ENCODE measurements at places on chromosomes 1 and 21.

- no peak for DNase-seq
These were observed 16.2 kb downstream of the RHOU start for GRCh38 chr1:228751360-228752098.

DNA sequence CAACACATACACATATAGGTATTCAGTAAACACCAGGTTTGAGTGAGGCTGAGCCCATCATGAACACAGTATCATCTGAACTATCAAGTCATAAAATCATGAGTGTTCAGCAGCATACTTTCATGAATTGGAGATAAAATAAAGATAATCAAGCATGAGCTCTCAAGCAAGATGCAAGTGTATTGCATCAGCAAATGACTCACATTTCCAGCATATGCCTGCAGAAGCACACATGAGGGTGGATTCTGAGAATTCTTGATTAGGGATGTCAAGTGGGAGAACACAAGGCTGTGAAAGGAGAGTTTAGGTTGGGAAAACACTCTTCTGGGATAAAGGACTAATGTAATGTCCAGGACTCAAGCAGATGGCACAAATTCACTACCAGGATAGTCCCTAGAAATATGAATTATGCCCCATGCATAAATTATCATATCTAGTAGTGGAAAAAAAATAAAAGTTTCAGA is 299.2 kb downstream of the SRGAP2C start:
- no peak for DNase-seq

DNA sequence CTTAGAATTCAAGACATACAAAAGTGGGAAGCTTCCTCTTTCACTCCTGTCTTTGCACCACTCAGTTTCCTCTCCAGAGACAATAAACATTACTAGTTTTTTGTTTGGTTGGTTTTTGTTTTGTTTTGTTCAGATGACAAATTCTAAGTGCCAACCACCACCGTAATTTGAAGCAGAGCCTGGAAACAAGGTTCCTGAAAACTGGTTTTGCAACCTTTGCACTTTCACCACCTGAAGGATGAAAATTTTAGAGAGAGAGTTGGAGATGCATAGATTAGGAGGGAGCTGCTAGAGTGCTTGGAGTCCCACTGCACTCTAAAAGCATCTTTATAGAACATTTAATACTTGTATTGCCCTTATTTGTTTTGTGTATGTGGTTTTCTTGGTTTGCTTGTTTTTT is 20.2 kb upstream of the MGST3 start:
- DNase-seq: no peak

- no peak for DNase-seq
These were observed 82.9 kb upstream of the POU3F1 start for GRCh38 chr1:38129473-38129872.

DNA sequence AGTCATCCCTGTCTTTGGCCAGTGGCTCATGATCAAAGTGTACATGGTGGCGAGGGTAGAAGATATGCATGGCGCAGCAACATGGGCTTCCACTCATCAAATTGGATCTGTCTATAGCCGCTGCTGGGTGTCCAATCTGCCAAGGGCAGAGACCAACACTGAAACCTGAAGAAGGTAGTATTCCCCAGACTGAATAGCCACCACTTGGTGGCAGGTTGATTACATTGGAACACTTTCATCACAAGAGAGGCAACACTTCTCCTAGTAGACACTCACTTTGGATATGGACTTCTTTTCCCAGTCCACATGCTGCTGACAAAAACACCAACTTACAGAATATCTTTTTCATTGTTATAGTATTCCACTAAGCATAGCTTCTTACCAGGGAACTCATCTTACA is 22.4 kb upstream of the PPM1J start:
- DNase-seq: no peak

GRCh38 chr1:180227861-180228647 is 2.0 kb upstream of the LHX4 start:
- DNase-seq: peak; percentile 23

All from upper lobe of right lung (tissue), 1 donor.